B cell (primary cell): ENCODE measurements at places on chromosomes 7 and 10.
A peak's percentile ranks its signal among the peaks of the same experiment; 100 is the strongest.

DNA sequence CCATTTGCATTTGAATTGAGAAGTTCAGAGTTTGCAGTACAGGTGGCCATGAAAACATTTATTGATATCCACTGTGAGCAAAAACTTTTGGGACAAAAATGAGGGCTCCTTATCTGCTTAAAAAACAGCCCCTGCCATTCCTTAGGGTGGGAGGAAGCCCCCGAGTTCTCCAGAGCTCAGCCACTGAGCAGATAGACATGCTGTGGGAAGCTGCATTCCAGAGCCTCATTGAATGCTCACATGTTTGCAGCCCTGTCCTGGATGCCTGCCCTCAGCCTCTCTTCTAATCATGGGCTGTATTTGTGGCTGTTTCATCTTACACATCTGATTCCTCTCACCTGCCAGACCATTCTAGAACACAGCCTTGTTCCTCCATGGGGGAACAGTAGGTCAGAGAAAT, 33.3 kb downstream of the PLPP4 start:
- no peak for DNase-seq

GRCh38 chr7:17769918-17770317, 170.4 kb downstream of the SNX13 start:
- peak; percentile 54 for DNase-seq

DNA sequence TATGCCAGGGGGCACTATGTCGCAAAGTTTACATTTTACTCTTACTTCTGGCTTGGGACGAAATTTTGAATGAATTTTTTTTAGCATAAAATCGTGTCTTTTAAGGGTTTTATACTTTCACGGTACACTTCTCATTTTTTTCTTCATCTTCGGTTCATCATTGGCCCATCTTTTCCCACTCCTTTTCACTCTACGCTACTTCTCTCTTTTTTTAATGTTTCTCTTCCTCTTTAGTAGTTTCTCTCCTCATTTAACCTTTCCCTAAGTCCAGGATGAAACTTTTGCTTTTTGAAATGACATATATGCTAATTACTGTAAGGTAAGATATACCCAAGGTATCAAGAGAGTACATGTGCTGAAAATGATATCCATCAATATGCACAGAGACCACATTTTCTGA, 39.5 kb downstream of the C7orf33 start:
- DNase-seq = no peak

DNA sequence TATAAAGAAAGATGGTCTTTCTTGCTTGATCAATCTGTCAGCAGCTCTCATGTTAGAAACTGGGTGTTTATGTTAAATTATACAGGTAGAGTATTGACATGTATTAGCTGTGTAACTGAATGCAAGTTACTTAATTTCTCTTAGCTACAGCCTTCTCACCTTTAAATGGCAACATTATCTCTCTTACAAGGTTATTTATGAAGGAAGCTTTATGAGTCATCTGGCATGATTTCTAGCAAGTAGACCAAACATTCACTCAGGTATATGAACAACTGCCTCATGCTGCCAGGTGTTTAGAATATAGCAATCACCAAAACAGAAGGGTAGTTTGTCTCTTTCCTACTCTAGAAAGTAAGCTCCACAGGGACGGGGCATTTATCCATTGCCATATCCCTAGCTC, 8.5 kb downstream of the ARL4A start:
- DNase-seq = no peak

GRCh38 chr10:71031603-71032002, 143.2 kb upstream of the PCBD1 start:
- DNase-seq = no peak

DNA sequence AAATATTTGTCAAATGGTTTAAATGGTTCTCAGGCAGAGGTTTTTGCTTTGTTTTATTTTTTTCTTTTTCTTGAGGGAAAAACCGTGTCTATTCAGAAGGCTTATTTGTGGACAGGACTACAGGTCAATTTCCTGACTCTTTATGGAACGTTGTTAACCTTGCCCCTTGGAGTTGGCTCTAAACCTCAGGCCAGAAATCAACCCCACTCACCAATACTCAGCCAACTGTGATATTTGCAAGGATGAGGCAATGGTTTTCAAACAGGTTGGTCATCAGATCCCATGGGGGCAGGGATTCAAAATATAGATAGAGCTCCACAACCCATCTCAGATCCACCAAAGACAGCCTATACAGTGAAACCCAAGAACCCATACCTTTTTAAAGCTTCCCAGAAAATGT, 10.2 kb downstream of the PDLIM1 start:
- DNase-seq = no peak

DNA sequence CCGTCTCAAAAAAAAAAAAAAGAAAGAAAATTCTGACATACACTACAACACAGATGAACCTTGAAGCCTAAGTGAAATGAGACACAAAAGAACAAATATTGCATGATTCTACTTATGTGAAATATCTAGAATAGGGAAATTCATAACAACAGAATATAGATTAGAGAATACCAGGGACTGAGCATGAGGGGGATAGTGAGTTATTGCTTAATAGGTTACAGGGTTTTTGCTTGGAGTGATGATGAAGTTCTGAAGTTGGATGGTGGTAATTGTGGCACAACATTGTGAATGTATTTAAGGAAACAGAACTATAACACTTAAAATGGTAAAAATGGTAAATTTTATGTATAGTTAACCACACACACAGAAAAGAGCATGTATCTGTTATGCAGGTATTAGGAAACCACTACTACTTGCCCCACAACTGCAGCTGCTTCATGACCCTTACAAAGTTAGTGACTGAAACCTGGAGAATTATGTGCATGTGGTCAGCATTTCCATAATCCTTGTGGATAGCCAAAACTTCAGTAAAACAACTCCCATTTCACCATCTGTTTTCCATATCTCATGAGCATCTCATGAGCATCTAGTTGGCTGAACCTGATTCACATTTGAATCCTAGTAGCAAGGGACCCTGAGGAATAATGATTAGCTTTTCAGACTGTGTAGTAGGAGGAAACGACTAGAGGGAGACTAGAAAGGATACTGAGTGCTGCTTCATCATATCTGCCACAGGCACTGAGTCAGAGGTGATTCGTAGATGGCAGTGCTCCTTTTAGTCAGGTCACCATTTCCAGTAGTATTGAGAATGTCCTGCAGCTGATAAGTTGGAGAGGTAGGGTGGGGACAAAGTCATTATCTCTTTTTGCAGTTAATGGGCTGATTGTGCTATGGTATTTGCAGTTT, 26.3 kb downstream of the SAMD8 start:
- DNase-seq = no peak

GRCh38 chr7:23672033-23672432, 8.0 kb upstream of the FAM221A start:
- DNase-seq = no peak

DNA sequence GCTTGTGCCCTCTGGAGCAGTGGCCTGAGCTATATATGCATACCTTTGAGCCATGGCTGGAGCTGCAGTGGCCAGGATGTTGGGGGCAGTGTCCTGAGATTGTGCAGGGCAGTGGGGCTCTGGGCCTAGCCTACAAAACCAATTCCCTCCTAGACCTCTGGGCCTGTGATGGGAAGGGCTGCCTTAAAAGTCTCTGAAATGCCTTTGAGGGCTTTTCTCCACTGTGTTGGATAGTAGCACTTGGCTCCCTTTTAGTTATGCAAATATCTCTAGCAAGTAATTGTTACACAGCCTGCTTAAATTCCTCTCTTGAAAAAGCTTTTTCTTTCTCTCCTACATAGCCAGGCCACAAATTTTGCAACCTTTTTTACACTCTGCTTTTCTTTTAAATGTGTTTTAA, 426.4 kb downstream of the ACTR3B start:
- no peak for DNase-seq

GRCh38 chr10:109947111-109947920, 24.0 kb upstream of the XPNPEP1 start:
- no peak for DNase-seq

- DNase-seq = no peak
Measured at GRCh38 chr10:77386838-77387237, 250.8 kb downstream of the KCNMA1 start.

DNA sequence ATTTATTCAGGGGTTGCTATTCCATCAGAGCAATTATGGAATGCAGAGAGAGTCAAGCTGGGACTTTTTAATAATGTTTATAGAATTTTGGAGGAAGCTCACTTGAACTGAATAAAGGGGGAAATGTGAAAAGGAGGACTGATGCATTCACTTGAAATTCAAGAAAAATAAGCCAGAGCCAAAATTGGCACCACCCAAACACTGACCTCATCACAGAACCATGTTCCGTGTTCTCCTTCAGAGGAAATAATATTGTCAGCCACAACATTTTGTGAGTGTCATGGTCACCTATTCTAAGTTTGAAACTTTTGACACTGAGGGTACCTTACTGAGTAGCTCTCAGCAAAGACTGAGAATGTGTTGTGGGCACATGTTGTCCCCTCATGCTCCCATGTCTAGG, 207.0 kb downstream of the ANK3 start:
- no peak for DNase-seq

GRCh38 chr7:913736-914520, 37.6 kb downstream of the GET4 start:
- no peak for DNase-seq

DNA sequence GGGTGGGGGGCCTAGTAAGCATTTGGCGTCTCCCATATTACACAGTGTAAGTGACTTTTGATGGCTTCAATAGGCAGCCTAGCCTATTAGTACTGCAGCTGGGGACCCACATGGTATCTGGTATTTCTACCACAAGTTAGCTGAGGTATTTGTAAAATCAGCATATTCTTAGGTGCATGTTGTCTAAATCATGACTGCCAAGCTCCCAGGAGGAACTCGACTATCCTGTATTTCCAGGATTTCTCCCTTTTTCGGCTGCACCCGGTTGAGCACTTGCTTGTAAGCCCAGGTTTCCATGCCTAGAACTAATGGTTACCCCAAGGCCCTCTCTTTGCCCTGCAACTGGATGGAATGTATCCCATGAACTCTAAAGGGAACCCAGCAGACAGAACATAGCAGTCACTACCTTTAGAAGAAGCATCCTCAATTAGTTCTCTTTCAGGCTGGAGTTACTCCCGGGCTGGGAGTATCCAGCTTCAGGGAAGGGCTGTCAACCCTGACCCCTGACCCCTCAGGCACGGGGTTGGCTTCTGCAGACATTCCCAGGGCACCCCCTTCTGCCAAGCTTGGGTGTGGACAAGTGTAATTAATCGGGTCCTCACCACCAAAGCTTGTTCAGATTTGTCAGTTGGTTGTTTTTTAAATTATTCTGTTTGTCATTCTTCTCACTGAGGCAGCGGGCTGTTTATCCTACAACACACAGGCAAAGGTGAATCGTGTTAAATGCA, 90.3 kb upstream of the PARD3 start:
- DNase-seq = no peak

DNA sequence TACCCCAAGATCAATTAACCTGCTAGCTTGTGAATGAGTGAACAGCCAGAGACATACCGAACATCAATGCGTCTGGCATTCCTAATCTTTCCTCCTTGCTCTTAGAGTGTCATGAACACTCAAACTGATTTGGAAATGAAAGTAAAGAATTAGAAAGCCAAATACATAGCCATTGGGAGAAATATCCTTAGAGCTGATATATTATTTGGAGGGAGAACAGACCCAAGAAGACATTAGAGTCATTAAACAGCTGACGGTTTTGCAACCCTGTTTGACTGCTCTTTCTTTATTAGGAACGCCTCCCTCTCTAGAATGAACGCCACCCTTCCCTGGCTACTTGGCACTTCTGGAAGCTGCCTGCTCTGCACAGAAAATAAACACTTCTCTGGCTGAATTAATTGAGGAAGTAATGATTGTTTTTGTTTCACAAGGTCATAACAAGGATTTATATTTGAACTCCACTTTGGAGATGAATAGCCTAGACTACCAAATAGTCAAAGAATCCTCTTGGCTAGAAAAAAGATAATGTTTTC, 42.8 kb downstream of the CTTNBP2 start:
- no peak for DNase-seq

DNA sequence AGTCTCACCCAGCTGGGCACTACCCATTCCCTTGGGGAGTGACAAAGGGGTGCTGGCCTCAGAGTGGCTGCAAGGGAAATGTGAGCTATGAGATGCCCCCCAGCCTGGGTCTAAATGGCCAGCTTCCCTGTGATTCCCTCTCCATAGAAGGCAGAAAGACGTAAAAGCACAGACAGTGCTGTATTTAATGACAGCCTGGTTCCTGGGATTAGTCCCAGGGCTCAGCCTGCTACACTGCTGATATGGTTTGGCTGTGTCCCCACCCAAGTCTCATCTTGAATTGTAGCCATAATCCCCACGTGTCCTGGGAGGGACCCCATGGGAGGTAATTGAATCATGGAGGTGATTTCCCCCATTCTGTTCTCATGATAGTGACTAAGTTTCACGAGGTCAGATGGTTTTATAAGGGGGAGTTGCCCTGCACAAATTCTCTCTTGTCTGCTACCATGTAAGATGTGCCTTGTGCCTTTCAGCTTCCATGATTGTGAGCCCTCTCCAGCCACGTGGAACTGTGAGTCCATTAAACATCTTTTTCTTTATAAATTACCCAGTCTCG, 23.9 kb upstream of the CALN1 start:
- no peak for DNase-seq

DNA sequence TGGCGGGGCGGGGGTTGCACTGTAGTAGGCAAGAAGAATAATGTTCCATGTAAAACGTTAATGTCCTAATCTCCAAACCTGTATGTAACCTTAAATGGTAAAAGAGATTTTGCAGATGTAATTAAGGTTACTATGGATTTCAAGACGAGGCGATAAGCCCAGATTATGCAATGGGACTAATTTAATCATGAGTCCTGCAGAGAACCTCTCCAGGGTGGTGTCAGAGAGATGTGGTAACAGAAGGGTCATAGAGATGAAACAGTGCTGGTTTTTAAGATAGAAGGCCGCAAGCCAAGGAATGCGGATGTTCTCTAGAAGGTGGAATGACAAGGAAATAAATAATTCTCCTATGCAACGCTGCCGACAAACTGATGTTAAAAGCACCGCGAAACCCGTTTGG, 57.1 kb downstream of the UBE3C start:
- no peak for DNase-seq
